ENCODE measurements at places on chromosomes 13 and 19. TPM values are rescaled to one million over a fixed set of nuclear protein-coding genes. Genes with fewer than 3 reads are reported as not detected.

The UNC13A gene
- total RNA-seq, result not detected

The PSG5 gene
- not detected for total RNA-seq

The CD79A gene
- 0.58 TPM for total RNA-seq

The NACC1 gene
- total RNA-seq, result 41.1 TPM

The ZSWIM9 gene
- total RNA-seq, result 5.4 TPM

The PTGER1 gene
- total RNA-seq, result 0.33 TPM

The FCAR gene
- total RNA-seq, result 1.2 TPM

The CYP2A7 gene
- total RNA-seq, result not detected

The ZNF429 gene
- total RNA-seq, result 12.0 TPM

The ANKRD24 gene
- 0.31 TPM for total RNA-seq

The RSPH6A gene
- not detected for total RNA-seq

The ZNF587 gene
- total RNA-seq, result 23.8 TPM

The OR4F17 gene
- total RNA-seq, result not detected

The ZNF358 gene
- 101 TPM for total RNA-seq

The OVOL3 gene
- total RNA-seq, result not detected

The ZNF266 gene
- total RNA-seq, result 12.1 TPM

The DCLK1 gene
- total RNA-seq, result 18.0 TPM

The WTIP gene
- total RNA-seq, result 18.0 TPM

The CACNG6 gene
- not detected for total RNA-seq

The TSHZ3 gene
- 3.9 TPM for total RNA-seq

The VSTM2B gene
- total RNA-seq, result not detected

The ZNF541 gene
- not detected for total RNA-seq

The S1PR4 gene
- total RNA-seq, result 0.68 TPM

The CLEC17A gene
- total RNA-seq, result not detected

The ZNF226 gene
- total RNA-seq, result 19.4 TPM

The IGSF23 gene
- total RNA-seq, result not detected

The SIX5 gene
- 33.2 TPM for total RNA-seq

The OR7C1 gene
- total RNA-seq, result not detected

The NDUFA13 gene
- total RNA-seq, result 785 TPM

The TTC9B gene
- total RNA-seq, result not detected

The KLHL1 gene
- not detected for total RNA-seq

The MBD3L2 gene
- not detected for total RNA-seq

The METTL21C gene
- total RNA-seq, result not detected

The NLRP5 gene
- total RNA-seq, result not detected
